Stimulated activated naive B cell treated with anti-CD40 and anti-IgM and Interleukin-4, amounts not matched to agents 10 μg/mL and 1 μg/mL and 100 μg/mL, for 72 hours (primary cell): ENCODE measurements at places on chromosomes 6 and 20.

- H3K36me3 ChIP-seq = no peaks in the 10 kb centered on the region
- H3K4me3 ChIP-seq = no peak overlapping the region
- no peak for DNase-seq
- H3K27me3 ChIP-seq = no peaks in the 10 kb centered on the region
- H3K4me1 ChIP-seq = no peaks in the 10 kb centered on the region
Observed at GRCh38 chr6:54266400-54266923, 41.8 kb upstream of the TINAG start.

DNA sequence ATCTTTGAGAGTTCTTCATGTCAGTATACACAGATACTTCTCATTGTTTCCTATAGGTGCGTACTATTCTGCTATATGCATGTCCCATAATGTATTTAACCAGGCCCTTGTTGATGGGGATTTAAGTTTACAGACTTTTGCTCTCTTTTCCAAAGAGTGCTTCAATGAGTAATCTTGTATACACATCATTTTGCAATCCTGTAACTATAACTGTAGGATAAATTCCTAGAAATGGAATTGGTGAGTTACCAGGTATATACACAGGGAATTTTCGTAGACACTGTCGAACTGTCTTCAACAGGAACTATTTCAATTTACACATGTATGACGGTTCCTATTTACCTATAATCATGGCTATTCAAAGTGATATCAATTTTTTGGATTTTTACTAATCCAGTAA lies 15.2 kb upstream of the SNRPC start:
- H3K4me3 ChIP-seq = no peak overlapping the region
- H3K27me3 ChIP-seq = peaks cover 5% of the 10 kb centered on the region
- H3K4me1 ChIP-seq = no peaks in the 10 kb centered on the region
- H3K36me3 ChIP-seq = no peaks in the 10 kb centered on the region
- H3K27ac ChIP-seq = no peak overlapping the region

DNA sequence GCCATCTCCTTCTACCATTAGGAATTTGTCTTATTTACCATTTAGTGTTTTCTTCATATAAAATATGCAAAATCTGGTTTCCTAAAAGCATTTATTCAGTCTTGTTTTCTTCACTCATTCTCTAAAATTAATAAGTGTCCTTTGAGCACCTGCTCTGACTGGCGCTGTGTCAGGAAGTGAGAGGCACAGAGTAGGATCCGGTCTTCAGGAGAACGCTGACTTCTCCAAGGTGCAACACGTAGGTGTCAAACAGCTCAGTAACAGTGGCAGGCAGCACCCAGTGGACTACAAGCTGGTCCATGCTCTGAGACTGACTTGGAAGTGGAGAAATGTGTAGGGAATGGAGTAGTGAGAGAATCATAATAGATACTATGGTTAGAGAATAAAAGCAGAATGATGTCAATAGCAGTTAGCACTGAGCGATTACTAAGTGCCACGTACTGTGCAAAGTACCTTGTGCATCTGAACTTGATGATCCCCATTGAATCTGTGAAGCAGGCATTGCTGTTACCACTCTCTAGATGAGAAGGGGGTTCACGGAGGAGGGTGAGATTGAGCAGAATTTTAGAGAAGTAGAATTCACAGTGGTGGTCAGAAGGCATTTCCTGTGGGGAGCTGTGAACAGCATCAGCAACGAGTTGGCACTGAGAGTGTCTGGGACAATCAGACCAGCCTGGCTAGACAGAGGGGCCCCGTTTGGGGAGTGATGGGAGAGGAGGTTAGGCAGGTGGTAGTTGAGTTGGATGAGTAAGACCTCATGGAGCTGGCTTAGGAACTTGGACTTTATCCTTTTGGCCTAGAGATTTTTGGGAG lies 569.8 kb downstream of the QKI start:
- H3K4me1 ChIP-seq = peaks cover 15% of the 10 kb centered on the region
- H3K27me3 ChIP-seq = peaks cover 8% of the 10 kb centered on the region
- H3K4me3 ChIP-seq = no peak overlapping the region

DNA sequence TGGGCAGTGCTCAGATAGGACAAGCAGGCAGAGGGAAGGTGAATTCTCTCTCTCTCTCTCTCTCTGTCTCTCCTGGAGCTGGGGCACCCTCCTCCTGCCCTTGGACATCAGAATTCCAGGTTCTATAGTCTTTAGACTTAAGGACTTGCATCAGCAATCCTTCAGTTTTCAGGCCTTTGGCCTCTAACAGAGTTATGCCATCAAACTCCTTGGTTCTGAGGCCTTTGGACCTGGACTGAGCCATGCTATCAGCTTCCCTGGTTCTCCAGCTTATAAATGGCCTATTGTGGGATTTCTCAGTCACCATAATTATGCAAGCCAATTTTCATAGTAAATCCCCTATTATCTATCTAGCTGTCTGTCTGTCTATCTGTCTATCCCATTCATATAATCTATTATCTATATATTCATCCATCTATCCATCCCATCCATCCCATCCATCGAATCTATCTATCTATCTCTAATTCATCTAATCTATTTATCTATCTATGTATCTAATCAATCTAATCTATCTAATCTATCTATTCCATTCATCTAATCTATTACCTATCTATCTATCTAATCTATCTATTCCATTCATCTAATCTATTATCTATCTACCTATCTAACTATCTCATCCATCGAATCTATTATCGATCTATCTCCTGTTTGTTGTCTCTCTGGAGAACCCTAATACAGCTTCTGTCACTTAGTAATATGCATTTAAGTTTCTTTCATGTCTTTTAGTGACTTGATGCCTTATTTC lies 48.2 kb upstream of the HIVEP1 start:
- H3K36me3 ChIP-seq = no peaks in the 10 kb centered on the region
- DNase-seq = no peak
- H3K4me1 ChIP-seq = peaks cover 17% of the 10 kb centered on the region
- no peak overlapping the region for H3K27ac ChIP-seq

DNA sequence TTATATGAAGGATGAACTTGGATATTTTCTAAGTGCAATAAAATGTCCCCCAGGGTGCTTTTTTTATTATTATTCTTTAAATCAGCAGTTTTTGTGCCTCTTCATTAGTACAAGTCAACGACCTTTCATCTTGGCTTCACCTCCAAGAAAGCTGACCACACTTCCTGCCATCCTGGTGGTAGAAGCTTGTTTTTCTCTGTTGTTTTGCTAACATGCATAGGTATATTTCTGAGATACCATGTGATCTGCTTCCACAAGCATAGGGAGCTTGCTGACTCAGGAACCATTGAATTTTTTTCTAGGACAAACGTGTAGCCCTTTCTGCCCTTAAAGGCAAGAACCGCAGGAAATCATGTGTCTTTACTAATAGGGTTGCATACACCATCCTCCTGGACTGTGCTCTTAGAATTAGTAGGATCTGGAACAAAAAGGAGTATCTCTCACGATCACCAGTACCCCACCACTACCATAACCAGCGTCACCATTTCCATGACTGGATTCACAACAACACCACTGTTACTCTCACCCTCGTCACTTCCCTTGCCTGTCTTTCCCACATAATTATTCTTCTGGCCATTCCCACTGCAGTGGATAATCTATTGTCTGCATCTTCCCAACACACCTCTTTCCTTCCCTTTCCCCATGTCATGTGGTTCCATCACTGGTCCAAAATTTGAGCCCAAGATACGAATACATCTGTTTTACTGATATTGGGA lies 207.1 kb downstream of the MAFB start:
- no peak overlapping the region for H3K4me3 ChIP-seq
- H3K27me3 ChIP-seq = no peaks in the 10 kb centered on the region
- no peaks in the 10 kb centered on the region for H3K4me1 ChIP-seq
- no peak overlapping the region for H3K27ac ChIP-seq
